Stimulated activated CD8-positive, alpha-beta memory T cell treated with anti-CD3 and anti-CD28 coated beads, Interleukin-12 subunit alpha, Interleukin-12 subunit beta, amount 100 ng/mL, for 4 hours (primary cell): ENCODE measurements at places on chromosomes 3 and 15.

DNA sequence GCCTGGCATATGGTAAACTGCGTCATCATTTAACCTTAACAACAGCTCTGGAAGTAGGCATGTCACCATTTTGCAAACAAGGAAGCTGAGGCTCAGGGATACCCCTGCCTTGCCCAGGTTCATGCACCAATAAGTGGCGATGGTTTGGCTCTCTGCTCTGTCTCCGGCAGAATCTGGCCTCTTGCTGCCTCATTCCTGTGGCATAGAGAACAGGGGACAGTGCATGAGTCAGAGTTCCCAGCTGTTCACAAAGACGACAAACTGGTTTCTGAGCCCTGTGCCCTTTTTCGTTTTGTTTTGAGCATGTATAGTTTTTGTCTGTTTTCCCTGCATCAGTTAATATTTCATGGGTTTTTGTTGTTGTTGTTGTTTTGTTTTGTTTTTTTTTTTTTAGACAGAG lies 236.8 kb downstream of the OPA1 start:
- DNase-seq = no peak

GRCh38 chr15:50358845-50359244 lies 3.8 kb upstream of the GABPB1 start:
- DNase-seq = no peak

DNA sequence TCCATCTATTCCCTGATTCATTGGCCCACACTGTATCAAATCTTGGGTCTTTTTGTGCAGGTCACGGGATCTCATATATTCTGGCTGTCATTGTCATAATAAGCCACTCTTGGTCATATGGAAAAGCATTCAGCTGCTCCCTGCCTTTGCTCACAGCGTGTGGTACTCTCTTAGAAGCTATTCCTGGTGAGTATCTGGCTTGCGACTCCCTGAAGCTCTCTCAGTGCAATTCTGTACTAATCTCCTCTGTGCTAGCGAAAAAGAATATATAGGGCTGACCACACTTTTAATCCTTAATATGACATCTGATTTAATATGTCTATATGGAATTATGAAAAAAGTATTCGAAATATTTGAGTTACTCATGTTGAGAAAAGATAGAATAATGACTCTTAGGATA lies 440.8 kb upstream of the GBE1 start:
- no peak for DNase-seq

- DNase-seq = no peak
Measured at GRCh38 chr3:8760506-8760905, 8.9 kb downstream of the OXTR start.

- DNase-seq = no peak
Measured at GRCh38 chr3:106030627-106030963, 161.8 kb upstream of the CBLB start.

DNA sequence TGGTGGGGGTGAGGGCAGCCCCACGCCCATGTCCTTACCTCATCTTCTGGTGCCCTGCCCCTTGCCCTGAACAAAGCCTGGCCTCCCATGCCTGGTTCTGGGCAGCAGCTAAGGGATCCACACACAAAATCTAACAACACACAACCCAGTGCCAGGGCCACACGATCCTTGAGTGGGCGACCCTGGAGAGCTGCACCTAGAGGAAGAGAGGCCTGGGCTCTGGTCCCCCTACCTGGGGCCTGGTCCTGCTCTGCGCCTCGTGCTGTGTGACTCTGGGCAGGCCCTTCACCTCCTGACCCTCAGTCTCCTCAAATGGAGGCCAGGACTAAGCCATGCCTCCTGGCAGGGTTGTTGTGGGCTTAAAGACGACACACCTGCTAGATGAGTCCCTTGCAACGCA lies 20.0 kb upstream of the C3orf22 start:
- no peak for DNase-seq

GRCh38 chr15:98648654-98649471 lies 524 bp downstream of the IGF1R start:
- DNase-seq = peak; percentile 10

DNA sequence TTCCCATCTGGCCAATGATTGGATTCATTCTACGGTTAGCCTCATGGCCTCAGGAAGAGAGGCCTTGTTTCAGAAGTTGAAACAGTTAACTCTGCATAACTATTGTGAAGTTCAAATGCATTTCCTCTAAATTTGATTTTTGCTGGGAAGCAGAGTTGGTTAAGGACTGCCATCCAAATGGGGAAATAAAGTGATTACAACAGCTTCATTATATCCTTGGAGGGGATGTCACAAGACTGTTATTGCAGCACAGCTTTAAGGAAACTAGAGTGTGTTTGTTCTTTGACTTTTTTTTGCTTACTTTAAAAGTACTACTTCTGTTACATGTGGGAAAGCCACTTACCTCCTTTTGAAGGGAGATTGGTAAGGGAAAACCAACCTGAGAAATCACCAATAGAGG lies 164.8 kb downstream of the AKAP13 start:
- no peak for DNase-seq

- no peak for DNase-seq
Measured at GRCh38 chr3:114499976-114500375, 206.1 kb downstream of the TIGIT start.

DNA sequence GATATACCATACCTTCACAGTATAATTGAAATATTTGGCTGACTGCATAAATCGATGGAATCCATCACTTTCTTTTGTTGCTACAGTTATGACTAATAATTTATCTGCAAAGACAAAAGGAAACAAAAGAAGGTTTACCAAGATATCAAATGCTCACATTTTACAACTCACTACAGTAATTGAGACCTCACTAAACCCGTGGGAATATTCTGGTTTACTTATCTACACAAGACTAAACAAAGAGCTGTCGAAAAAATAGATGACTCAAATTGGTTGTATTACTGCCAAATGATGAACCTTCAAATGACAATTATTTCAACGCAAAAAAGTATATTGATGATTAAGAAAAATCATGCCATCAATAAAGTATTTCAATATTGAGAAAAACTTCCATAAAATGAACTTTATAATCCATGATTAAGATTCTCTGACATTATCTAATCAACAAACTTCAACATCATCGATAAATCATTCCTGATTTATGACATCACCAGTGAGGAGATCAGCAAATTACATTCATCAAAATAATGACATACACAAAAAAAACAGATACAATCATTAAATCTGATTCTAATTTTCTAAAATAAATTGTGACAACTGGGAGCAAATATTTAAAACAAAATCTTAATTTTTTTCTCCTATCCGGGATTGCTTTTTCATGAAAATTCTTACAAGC lies 36.7 kb downstream of the PLOD2 start:
- no peak for DNase-seq
